Endothelial cell (in vitro differentiated cells): ENCODE measurements at places on chromosomes 3 and 15.

GRCh38 chr3:131501949-131502348, 822 bp downstream of the MRPL3 start:
- no peak for DNase-seq

- no peak for DNase-seq
Observed at GRCh38 chr3:122067588-122068240, 12.6 kb downstream of the CD86 start.

DNA sequence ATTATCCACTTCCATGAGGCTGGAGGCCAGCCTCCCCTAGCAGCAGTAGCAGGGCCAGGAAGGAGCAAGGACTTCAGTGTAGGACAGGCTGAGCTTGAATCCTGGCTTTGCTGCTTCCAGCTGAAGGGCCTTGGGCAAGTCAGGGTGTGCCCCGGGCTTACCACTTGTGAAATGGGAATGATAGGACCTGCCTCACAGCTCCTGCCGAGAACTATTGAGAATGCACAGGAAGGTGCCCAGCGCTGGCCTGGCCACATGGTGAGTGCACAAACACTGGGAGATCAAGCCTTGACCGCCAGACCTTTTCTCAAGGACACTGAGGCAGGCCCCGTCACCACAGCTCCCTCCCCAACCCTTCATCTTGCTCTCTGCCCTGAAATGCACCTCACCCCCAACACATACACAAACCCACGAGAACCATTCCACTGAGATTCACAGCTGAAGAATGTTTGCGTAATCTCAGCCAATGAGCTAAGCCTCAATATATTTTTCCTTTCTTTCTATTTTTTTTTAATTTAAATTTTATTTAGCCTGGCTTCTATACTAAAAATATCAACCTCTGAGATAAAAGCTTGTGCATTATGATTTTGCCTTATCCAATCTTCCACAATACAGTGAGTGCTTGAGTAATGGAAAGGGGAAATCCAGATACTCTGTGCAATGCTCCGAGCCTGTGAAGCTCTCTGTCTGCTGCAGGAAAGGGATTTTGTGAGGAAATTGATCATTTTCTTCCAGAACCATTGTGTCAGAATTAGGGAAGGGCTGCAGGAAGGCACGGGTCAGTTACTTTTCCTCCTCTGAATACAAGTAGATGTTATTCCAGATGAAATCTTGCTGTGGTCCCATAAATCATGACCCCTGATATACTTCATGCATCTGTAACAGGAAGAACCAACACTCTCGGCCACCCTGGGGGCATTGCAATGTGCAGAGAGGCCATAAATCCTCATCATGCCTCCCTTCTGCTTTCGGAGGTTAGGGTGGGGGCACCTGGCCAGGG, 193.9 kb downstream of the TLE3 start:
- no peak for DNase-seq

- no peak for DNase-seq
Observed at GRCh38 chr15:84761607-84762131, 13.3 kb downstream of the ZNF592 start.

- DNase-seq, result no peak
Observed at GRCh38 chr3:52845691-52846431, 11.0 kb upstream of the MUSTN1 start.

GRCh38 chr3:23867838-23868237, 49.0 kb downstream of the NKIRAS1 start:
- DNase-seq, result no peak

DNA sequence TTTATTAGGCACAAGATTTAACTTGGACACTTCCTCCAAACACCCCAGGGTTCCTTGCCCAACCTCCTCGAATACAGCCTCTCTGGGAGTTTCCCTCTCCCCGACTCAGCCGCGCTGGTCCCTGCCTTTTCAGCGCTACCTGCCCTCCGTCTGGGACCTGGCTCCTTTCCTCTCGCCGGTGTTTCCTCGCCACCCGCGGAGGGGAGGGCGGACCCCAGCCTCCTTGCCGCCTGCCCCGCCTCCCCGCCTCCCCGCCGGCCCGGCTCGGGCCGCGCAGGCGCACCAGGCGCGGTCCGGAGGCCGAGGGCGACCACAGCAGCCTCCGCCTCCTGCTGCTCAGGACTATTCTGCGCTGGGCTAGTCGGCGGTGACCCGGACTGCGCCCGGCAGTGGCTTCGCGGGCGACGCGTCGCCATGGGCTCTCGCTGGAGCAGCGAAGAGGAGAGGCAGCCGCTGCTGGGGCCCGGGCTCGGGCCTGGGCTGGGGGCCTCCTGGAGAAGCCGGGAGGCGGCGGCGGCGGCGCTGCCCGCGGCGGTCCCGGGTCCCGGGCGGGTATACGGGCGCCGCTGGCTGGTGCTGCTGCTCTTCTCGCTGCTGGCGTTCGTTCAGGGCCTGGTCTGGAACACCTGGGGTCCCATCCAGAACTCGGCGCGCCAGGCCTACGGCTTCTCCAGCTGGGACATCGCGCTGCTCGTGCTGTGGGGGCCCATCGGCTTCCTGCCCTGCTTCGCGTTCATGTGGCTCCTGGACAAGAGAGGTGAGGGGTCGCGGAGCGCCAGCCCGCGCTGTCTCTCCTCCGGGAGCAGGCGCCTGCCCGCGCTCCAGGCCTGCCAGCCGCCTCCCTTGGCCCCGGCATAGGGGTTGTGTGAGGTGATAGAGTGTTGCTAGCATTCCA, at the start of gene SLC49A4:
TSS of gene SLC49A4 (plus strand) at position 291 of the 895 bp plus-strand sequence. CDS start at position 415, 124 bp downstream.
- DNase-seq, result peak; percentile 86

GRCh38 chr15:34336991-34337556, 507 bp downstream of the SLC12A6 start:
- peak; percentile 24 for DNase-seq

DNA sequence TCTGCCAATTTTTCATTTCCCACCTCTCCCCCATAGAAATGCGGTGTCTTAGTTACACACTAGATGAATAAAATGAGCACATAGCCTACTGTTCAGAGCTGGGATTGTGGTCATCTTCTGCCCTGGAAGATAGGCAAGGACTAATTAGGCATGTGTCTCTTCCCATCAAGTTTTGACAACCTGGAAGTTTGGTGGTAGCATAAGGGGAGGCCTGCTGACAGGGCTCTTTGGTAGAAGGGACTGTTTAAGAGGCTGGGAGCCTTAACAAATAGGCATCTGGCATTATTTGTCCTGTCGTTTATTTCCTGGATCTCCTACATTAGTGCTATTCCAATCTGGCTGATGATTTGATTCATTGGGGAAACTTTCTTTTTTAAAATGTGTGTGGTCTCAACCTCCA, 512.3 kb downstream of the ZNF385D start:
- DNase-seq, result no peak

DNA sequence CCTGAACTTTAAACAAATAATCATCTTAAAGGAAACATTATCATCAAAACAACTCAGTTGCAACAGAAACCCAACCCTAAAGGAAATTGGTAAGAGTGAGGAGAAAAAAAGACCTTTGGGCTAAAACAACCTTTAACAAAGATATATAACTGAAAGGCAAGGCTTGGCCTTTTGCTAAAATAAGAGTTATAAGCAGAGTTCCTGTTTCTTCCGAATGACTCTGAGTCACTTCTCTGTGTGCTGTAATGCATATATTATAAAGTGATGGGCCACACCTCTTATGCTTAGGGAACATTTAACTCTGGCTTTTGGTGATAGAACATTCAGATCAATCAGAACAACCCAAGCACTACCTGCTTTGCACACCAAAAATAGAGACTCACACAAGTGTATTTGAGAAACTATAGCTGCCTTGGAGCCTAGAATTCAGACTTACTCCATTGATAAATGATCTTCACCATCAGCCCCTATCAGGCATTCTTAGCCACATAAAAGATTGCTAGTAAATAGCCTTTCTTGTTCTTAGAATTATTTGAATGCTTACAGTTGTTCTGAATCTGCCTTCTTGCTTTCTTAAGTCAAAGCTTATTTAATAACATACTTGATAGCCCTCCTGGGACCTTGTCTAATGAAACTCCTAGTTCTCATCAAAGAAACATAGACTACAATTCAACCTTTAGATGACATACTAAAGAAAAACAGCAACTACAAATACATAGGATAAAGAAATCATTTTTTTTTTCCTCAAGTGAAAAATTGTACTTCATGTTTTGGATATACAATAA, 294.2 kb upstream of the SEMA6D start:
- DNase-seq, result no peak

- DNase-seq, result no peak
Observed at GRCh38 chr3:194935632-194936470, 250.2 kb downstream of the FAM43A start.

DNA sequence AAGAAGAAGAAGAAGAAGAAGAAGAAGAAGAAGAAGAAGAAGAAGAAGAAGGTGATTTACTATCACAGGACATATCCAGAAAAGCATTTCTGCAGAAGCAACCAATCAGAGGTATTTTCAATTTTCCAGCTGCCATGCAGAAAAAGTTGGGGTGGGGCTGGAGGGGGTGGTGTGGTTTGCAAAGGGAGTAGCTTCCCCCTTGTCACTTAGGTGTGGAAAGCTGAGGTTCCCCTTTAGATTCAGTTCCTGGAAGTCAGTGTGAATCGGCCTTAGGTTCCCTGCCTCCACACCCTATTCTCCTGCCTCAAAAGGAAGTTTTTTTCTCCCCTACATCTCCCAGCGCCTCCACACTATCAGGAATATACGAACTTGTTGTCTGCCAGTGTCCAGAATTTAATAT, 276.7 kb upstream of the ARRDC4 start:
- DNase-seq, result no peak
